ENCODE measurements at places on chromosomes 1 and 21. TPM values are rescaled to one million over a fixed set of nuclear protein-coding genes. Genes with fewer than 3 reads are reported as not detected.
A peak's percentile ranks its signal among the peaks of the same experiment; 100 is the strongest.

RPS27 gene
- total RNA-seq = 1,061 TPM

LRRC47 gene
- total RNA-seq = 58.2 TPM

NEXN gene
- 391 TPM for total RNA-seq

ALPL gene
- 10.2 TPM for total RNA-seq

RNU1-4 gene
- total RNA-seq = 6,072 TPM

GPR61 gene
- total RNA-seq = 0.08 TPM

HSPG2 gene
- total RNA-seq = 257 TPM

LAX1 gene
- not detected for total RNA-seq

GRCh38 chr1:158154501-158154900 lies 26.2 kb upstream of the CD1D start:
- no peak for DNase-seq

- no peak for DNase-seq
Measured at GRCh38 chr1:226107471-226108460, 45.2 kb downstream of the H3-3A start.

DNA sequence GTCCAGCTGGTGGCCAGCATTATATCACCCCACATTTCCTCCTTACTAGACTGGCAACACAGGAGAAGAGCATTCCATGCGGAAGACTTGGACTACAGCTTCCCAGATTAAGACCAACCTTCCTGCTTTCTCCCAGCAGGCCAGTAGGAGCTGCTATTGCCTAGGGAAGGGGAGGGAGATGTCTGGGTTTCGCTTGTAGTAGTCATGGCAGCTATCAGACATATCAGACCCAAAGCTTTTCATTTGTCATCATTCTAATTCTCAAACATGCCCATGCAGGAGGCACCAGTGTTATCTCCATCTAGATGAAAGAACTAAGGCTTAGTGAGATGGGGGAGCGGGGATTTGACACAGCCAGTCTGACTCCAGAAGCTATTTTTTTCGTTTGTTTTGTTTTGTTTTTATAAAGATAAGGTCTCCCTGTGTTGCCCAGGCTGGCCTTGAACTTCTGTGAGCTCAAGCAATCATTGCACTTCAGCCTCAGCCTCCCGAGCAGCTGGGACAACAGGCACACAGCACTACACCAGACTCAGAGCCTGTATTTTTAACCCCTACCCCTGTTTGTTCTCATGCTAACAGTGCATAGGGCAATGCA lies 4.5 kb downstream of the PLA2G2A start:
- DNase-seq = peak; percentile 49

- no peak for DNase-seq
Measured at GRCh38 chr1:108117945-108118902, 81.9 kb downstream of the SLC25A24 start.

GRCh38 chr1:98735756-98736155 lies 74.2 kb downstream of the SNX7 start:
- no peak for DNase-seq

- DNase-seq = no peak
Measured at GRCh38 chr1:234768569-234769283, 158.7 kb upstream of the IRF2BP2 start.

- no peak for DNase-seq
Measured at GRCh38 chr1:238492271-238492670, 601.5 kb upstream of the ZP4 start.

DNA sequence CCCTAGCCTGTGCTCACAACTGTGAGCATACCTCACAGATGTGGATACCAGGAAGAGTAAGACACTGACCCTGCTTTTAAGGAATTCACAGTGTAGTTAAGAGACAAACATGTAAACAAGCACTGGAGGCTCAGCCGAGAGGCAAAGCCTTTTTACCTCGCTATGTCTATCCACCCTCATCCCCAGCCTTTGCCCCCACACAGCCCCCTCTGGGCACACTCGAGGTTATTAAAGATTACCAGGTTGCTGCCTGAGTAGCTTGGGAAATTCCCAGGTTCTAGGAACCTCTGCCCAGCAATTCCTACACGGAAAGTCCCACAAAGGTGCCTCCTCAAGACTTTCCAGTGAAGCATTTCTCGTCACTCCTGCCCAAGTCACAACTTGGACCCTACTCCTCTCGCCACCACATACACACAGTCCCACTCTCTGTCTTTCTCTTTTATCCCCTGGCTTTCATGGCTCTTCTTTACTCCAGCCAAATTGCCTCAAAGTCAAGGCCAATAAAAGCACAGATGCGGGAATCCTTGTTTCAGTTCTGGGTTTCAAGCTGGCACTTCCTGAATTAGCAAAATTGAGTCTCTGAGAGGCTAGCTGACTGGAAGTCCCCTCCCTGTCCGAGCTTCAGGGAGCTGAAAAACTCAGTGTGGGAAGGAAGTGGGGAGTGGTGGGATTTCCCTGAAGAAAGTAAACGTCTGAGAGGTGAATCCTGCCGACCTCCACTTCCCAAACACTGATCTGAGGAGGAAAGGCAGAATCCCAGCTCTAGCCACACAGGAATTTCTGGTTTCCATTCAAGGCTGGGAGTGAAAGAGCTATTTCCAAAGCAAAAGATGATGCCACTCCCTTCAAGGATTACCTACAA lies 7.6 kb downstream of the DENND2D start:
- DNase-seq = no peak

DNA sequence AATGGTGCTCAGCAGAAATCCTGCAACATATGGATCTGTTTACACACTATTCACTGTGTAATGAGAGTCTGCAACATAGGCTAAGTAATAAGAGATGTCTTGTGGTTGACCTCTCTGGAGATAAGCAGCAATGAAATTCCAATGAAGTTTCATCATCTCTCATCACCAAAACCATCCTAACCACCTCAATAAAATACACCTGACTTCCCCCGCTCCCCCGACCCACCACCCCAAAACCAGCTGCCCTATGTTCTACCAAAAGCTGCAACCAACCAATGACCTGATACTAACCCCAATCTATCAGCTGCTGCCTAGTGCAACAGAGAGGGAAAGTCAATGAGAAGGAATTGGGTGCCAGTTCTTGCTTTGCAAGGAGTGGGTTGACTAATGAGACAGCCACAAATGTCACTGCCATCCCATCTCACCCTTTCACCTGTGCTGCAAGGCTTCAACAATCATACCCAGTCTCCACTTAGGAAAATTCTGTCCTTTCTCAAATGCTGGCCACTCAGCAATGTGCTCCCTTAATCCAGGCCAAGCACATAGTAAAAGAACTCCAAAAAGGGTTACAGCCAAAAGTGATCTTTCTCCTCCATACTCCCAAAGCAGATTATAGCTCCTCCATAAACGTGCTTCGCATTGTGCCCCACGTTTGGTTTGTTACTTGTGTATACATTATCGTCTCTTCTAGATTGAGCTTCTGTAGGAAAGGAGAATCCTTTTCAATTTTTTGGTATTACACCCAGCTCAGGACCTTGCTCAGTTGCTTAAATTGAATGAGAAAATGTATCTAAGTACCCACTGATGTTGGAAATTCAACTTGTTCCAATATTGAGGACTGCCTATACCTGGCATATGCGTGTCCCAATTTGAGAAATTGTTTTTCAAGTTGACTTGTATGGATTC lies 29.0 kb downstream of the MRPL39 start:
- no peak for DNase-seq

GRCh38 chr1:198086051-198086745 lies 70.6 kb upstream of the NEK7 start:
- DNase-seq = no peak

GRCh38 chr1:86207323-86207722 lies 50.8 kb upstream of the COL24A1 start:
- DNase-seq = peak; percentile 20

DNA sequence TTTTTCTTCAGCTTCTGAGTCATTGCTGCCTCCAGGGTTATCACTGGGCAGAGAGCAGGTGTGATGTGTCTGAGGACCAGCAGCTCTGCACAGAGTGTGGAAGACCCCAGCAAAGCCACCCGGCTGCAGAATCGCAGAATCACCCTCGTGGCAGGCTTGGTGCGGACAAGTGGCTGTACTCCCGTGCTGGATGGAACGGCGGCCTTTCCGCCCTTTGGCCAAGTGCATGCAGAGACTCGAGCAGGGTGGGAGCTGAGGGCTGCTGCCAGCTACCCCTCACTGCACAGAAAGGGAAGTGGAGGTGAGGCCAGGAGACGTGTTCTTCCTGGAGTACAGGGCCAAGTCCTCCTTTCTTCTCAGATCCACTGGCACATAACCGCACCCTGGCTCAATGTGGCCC lies 162.5 kb downstream of the PCBP3 start:
- no peak for DNase-seq

- DNase-seq = peak; percentile 29
Measured at GRCh38 chr1:18385239-18385790, 95.4 kb upstream of the KLHDC7A start.

- no peak for DNase-seq
Measured at GRCh38 chr1:10599194-10599861, 124.6 kb downstream of the PEX14 start.

DNA sequence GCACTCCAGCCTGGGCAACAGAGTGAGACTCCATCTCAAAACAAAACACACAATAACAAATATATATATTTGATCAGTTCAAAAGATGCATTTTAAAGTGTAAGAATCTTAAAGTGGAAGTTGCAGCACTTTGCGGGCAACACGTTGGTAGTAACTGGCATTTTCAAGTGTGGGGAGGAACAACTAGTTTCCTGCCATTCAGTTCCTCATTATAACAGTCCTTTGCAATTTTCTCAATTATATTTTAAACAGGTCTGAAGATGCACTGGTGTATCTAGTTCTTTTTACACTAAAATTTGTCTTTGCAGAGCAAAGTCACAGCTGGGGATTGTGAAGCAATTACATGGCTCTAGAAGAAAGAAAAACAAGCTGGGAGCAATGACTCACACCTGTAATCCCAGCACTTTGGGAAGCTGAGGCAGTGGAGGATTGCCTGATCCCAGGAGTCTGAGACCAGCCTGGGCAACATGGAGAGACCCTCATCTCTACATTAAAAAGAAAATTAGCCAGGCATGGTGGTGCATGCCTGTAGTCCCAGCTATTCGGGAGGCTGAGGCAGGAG lies 25.3 kb downstream of the RRAGC start:
- DNase-seq = no peak

DNA sequence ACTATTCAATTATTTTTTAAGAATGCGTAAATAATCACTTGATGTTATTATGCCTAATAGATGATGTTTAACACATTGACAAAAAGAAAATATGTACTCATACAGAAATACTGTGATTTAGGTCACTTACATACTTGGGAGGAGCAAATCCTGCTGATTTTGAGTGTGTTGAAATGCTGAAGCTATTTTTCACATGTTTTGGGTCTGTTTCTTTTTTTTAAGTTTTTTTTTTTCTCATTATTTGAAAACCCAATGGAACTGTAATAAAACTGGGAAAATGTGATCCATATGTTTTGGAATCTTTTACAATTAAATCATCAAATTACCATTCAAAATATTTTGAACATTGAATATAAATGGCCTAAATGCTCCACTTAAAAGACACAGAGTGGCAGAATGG lies 366.2 kb upstream of the ADAMTS5 start:
- DNase-seq = no peak

DNA sequence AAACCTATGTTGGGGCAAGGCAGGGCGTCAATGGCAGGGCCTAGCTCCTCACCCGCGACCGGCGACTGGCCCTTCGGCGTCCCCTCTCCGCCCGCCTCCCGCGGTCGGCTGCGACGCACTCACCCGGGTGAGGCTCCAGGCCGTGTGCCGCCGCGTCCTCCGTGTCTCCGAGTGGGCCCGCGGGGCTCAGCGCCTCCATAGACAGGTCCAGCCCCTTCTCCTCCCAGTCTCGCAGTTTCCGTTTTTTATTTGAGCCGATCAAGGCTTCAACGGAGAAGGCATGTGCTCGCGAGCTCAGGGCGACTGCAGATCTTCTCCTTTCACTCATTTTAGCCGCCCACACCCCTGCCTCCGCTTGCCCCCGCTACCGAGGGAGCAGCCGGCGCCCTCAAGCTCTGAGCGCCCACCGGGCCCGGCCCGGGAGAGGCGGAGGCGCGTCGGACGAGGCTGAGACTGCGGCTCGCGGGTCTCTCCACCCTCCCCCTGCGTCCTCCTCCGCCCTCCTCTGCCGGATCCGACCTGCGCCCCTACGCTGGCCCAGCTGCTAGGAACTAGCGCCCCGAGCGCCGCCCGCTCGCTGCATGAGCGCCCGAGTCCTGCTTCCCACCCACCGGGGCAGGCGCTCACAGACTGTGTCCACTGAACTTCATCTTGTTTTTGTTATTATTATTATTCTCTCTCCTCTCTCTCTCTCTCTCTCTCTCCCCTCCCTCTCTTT lies 516 bp downstream of the TBX15 start:
- no peak for DNase-seq

Measured in left ventricle myocardium inferior (tissue), 1 donor.